ENCODE measurements at places on chromosomes 16 and 17.

- peaks cover 35% of the 10 kb centered on the region for H3K4me1 ChIP-seq
- no peak overlapping the region for H3K27ac ChIP-seq
- DNase-seq: no peak
- H3K36me3 ChIP-seq: peaks cover 31% of the 10 kb centered on the region
- H3K27me3 ChIP-seq: peaks cover 10% of the 10 kb centered on the region
Measured at GRCh38 chr17:78890498-78890897, 12.5 kb downstream of the CEP295NL start.

GRCh38 chr16:7638306-7638705 is 305.7 kb downstream of the RBFOX1 start:
- H3K36me3 ChIP-seq: no peaks in the 10 kb centered on the region
- H3K4me1 ChIP-seq: no peaks in the 10 kb centered on the region
- DNase-seq: no peak

DNA sequence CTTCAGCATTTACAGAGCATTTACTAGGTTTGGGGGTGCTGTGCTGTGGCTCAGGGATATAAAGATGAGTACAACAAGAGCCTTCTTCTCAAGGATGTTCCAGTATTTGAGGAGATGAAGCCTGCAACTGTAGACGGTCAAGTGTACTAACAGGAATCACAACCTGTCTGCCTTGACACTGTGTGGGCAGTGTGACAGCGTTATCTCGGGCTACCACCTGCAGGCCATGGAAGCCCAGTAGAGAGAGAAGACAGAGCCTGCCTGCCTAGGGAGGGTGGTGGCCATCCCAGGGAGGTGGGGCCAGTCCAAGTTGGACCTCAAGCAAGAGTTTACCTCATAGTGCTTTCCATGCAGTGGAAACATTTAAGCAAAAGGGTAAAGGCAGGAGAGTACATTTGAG is 215.1 kb upstream of the ASIC2 start:
- no peak overlapping the region for H3K27ac ChIP-seq
- no peak overlapping the region for H3K4me3 ChIP-seq
- peaks cover 9% of the 10 kb centered on the region for H3K36me3 ChIP-seq

DNA sequence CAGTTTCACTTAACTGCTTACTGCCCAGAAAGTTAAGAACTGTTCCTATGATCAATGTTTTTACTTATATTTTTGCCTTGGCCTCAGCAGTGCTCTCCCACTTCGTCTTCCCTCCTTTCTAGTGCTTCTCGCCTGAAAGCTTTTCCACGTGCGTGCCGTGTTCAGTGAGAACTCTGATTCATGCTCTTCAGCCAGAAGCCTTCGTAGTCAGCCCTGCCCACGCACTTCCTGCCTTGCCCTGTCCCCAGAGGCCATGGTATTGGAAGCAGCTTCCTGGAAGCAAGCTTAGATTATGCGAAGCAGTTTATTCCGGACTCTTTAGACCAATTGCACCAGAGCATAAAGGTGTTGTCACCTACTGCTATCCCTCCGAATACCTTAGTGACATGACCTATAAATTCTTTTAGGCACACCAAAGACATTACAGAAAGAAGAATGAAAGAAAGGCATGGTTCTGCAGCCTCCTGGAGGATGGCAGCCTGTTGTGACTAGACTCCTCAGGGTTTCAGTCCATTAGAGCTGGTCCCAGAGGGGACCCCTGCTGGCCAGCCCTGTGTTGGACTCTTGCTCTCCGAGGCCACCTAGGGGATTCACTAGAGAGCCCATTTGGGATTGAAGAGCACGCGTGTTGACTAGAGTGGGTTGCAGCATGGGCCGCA is 105.2 kb downstream of the RPTOR start:
- peaks cover 4% of the 10 kb centered on the region for H3K27me3 ChIP-seq
- H3K4me1 ChIP-seq: peaks cover 63% of the 10 kb centered on the region

DNA sequence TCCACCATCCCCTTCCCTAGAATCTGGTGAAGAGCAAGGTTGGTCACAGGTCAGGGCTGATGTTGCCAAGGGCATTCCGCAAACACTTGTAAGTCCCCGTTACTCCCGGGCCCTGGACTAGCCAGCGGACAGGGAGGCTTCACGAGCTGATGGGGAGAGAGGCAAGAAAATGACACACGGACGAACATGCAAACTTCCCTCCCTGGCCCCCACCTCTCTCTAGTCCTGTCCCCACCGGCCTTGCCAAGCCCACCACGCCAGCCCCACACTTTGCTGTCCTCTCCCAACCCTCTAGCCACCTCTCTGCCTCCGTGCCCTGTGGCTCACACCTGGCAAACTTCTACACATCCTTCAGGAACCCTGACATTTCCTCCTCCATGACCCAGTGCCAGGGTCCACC is 54.8 kb downstream of the RPH3AL start:
- no peak for DNase-seq
- no peak overlapping the region for H3K27ac ChIP-seq
- no peaks in the 10 kb centered on the region for H3K36me3 ChIP-seq
- H3K4me3 ChIP-seq: no peak overlapping the region
- H3K4me1 ChIP-seq: no peaks in the 10 kb centered on the region
- peaks cover 17% of the 10 kb centered on the region for H3K27me3 ChIP-seq

DNA sequence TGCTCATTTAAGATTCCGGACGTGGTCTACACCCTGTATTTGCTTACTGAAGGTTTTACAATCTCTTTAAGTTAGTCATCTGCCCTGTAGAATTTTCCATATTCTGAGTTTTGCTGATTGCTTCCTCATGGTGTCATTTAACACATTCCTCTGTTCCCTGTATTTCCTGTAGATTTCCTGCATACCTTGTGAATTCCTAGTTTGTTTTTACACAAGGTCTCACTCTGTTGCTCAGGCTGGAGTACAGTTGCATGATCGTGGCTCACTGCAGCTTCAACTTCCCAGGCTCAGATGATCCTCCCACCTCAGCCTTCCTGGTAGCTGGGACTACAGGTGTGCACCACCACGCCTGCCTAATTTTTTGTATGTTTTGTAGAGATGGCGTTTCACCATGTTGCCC is 66.8 kb downstream of the CMIP start:
- DNase-seq: peak; percentile 88
- H3K36me3 ChIP-seq: peaks cover 35% of the 10 kb centered on the region
- H3K4me3 ChIP-seq: peak overlapping the region; percentile 63
- H3K4me1 ChIP-seq: peaks cover 80% of the 10 kb centered on the region

- H3K4me3 ChIP-seq: peak overlapping the region; percentile 76
- peaks cover 34% of the 10 kb centered on the region for H3K4me1 ChIP-seq
- H3K27ac ChIP-seq: peak overlapping the region; percentile 83
- peaks cover 23% of the 10 kb centered on the region for H3K36me3 ChIP-seq
- H3K27me3 ChIP-seq: peaks cover 2% of the 10 kb centered on the region
- DNase-seq: peak; percentile 85
Measured at GRCh38 chr16:84650062-84650991, 2.0 kb downstream of the KLHL36 start.
